ENCODE measurements at places on chromosomes 13 and 19. TPM values are rescaled to one million over a fixed set of nuclear protein-coding genes. Genes with fewer than 3 reads are reported as not detected.

The ZGLP1 gene
- total RNA-seq, result 2.0 TPM

The ZNF808 gene
- total RNA-seq, result 21.2 TPM

The UGGT2 gene
- total RNA-seq, result 0.56 TPM

The DYRK1B gene
- total RNA-seq, result 3.6 TPM

The ENOX1 gene
- 0.07 TPM for total RNA-seq

The CCDC70 gene
- total RNA-seq, result not detected

The HIF3A gene
- total RNA-seq, result not detected

The SLC6A16 gene
- 1.3 TPM for total RNA-seq

The PTGER1 gene
- total RNA-seq, result 1.1 TPM

The FCHO1 gene
- 96.2 TPM for total RNA-seq

The KLF1 gene
- 1.2 TPM for total RNA-seq

The USF2 gene
- total RNA-seq, result 147 TPM

The ZNF175 gene
- total RNA-seq, result 8.5 TPM

The PLVAP gene
- total RNA-seq, result not detected

The NDUFA11 gene
- total RNA-seq, result 237 TPM

The ADGRE3 gene
- total RNA-seq, result not detected

The ZNF490 gene
- total RNA-seq, result 8.7 TPM

The TBXA2R gene
- 0.42 TPM for total RNA-seq

The CABP5 gene
- not detected for total RNA-seq

Measured in activated CD4-positive, alpha-beta T cell treated with anti-CD3 and anti-CD28 coated beads, Interleukin-2, amount 10 ng/mL, durations not matched to agents 24 days and 14 days (primary cell).